ENCODE measurements at places on chromosomes 1 and 21.
A peak's percentile ranks its signal among the peaks of the same experiment; 100 is the strongest.

DNA sequence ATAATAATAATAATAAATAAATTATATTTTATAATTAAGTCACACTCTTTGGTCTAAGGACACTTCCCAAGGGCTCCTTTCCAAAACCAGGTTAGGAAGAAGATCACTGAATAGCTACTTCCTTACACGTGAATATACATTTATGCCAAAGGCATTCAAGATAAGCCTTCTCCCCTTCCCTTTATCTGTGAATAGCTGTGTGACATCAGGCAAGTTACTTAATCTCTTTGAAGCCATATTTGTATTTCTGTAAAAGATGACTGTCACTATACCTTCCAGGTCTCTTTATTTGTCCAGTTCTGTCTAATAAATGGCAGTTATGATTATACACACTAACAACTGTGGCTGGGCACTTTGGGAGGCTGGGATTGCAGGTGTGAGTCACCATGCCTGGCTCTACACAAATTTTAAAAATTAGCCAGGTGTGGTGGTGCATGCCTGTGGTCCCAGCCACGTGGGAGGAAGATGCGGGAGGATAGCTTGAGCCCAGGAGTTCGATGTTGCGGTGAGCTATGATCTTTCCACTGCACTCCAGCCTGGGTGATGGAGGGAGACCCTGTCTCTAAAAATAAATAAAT, 5.5 kb upstream of the RNF11 start:
- no peak for DNase-seq

GRCh38 chr1:143619851-143620250, 351.9 kb downstream of the FAM72C start:
- DNase-seq = no peak

DNA sequence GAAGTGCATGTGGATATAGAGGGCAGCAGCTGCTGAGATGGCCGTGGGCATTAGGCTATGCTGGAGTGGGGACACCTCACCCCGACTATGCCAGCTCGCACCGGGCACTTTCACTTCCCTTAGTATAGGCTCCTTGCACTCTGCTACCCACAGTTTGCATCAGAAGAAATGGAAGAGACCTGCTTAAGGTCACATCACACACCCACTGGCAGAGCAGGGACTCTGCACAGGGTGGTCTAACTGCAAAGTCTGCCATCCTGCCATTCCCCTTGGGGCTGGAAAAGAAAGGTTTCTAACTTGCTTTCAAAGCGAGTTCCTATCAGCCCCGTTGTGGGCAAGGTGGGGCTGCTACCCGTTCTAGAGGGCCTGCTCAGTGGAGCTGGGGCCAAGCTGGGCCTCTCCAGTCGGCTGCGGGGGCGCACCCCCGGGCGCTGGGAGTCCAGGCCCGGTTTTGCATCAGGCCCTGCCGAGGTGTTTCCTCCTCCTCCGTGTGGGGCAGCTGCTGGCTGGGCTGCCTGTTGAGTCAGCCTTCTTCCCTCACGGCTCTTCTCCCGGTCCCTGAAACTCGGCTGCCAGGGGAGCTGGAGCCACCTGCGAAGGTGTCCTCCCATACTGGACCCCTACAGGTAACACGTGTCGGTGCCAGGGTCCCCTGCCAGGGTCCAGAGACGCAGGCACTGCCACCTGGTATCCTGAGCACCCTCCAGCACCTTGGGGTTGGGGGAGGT, at the start of gene SYTL1:
TSS of gene SYTL1 (plus strand) at position 498 of the 728 bp plus-strand sequence. CDS start 3,313 bp downstream, outside the sequence.
- DNase-seq = no peak

DNA sequence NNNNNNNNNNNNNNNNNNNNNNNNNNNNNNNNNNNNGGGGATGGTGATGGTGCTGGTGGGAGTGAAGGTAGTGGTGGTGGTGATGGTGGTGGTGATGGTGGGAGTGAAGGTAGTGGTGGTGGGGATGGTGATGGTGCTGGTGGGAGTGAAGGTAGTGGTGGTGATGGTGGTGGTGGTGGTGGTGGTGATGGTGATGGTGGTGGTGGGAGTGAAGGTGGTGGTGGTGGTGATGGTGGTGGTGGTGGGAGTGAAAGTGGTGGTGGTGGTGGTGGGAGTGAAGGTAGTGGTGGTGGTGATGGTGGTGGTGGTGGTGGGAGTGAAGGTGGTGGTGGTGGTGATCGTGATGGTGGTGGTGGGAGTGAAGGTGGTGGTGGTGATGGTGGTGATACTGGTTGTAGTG, 93.6 kb downstream of the CRYAA start:
- DNase-seq = no peak

DNA sequence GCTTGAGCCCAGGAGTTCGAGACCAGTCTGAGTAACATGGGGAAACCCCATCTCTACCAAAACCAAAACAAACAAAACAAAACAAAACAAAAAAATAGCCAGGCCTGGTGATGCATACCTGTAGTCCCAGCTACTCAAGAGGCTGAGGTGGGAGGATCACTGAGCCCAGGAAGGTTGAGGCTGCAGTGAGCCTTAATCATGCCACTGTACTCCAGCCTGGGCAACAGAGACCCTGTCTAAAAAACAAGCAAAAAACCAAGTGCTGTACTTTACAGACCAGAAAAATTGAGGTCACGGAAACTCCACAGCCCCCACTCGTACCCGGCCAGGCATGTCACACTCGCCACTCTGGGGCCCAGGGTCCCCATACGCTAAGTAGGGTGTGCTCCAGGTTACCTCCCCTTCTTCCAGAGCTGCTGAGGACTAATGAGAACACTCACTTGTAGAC, 22.9 kb downstream of the ATP2B4 start:
- no peak for DNase-seq

GRCh38 chr1:116559304-116559761, 11.5 kb downstream of the CD58 start:
- DNase-seq = no peak

DNA sequence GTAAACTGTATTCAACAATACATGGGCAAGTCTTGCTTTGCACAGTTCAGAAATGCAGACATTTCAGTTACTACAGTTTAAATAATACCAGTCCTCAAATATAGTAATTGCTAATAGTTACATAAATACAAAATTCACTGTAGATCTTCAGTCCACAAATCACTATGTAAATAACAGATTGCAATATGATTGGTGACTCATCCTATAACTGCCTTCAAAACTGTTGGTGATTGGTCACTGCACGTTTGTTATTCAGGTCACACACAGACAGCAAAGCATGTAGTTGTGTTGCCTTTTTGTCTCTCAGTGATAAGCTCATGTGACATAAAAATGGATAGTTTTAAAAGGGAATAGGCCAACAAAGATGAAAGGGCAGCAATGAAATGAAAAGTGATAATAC, 186.5 kb upstream of the CTTNBP2NL start:
- no peak for DNase-seq

DNA sequence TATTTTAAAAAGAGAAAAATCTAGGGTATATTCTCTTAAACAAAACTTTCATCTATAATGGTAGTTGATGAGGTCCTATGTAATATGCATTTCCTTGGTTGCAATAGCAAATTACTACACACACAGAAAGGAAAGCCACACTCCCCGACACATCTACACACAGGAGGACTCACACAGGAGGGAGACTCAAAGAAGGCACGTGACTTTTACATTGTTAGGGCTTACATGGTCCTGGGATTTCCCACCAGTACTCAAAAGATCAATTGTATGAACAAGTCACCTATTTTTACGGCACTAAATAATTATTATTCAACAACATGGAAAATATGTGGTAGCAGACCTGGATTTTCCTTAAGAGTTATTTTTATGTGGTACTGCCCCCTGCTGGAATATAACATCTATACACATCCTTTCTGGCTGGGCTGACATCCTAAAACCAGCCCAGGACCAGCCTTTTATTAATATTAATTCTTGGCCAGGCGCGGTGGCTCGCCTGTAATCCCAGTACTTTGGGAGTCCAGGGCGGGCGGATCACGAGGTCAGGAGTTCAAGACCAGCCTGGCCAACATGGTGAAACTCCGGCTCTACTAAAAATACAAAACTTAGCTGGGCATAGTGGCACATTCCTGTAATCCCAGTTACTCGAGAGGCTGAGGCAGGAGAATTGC, 33.9 kb upstream of the LGALS8 start:
- no peak for DNase-seq

DNA sequence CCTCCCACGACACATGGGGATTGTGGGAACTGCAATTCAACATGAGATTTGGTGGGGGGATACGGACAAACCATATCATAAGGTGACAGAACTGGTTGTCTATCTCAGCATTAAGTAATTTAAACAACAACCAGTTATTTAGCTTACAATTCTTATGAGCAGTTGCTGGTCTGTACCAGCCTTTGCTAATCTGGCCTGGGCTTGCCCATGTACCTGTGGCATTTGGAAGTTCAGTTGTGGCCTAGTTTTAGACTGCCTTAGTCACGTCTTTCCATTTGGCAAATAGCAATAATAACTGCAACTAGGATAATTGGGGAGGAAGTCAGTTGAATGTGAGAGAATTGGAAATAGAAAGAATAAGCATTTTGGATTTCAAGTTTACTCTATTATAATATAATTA, 441.8 kb upstream of the CXADR start:
- no peak for DNase-seq

DNA sequence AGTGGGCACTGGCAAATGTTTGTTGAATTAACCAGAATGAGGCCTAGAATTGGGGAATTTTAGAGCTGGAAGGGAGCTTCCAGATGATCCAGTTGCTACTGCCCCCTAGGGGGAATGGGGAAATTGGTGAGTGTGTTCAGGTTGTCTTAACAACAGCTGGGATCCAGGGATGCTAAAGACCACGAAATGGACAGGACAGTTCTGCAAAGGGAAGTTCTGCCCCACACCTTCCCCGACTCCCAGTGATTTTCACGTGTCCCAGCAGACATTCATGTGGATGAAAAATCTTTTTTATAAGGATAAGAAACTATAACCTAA, 33.9 kb downstream of the TRIM62 start:
- DNase-seq = no peak

DNA sequence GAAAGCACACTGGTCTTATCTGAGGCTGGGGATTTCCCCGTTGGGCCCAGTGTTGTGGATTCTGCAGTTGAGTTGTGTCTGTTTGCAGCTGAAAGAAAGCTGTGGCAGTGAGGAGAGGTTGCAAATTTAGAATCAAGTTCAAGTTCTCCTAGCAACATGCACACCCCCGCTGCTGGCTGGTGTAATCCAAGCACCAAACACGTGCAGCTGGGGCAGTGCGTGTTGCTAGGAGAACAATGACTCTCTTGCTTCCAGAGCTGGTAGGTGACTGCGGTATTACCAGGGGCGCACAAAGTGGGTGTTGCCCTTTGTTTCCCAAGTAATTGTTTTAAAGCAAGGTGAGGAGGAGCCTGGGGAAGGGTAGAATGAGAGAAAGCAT, 91.5 kb downstream of the IER5 start:
- DNase-seq = peak; percentile 29

DNA sequence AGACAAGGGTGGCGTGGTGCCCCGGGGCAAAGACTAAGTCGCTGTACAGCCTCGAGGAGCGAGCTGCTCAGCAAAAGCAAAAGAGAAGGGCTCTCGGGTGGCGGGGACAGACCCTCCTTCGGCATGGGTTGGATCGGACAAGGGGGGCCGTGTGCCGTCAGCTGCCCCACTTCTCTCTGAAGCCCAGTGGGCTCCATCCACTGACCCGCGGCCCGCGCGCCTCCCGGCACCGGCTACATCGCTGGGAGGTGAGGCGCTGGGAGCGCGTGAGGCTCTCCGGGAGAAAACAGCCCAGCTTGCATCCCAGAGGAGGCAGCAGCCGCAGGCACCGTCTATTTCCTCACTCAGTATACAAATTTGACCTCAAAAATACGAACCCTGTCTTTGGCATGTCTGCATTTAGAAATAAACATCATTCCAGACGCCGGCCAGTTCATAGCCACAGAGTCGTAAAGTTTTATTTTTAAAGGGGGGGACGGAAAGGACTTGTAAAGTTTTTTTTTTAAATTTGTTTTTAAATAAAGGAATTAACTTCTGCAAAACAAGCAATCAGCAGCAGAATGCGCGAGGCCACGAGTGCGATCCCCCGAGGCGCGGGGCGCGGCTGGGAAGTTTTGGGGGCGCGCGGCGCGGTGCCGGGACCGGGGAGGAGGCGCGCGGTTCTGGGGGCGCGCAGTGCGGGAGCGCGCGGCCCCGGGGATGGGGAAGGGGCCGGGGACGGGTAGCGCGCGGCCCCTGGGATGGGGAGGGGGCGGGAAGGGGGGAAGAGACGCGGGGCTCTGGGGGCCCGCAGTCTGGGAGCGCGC, 689 bp upstream of the GPR137B start:
- DNase-seq = peak; percentile 37

GRCh38 chr1:31798086-31798432, 17.8 kb downstream of the SPOCD1 start:
- no peak for DNase-seq

DNA sequence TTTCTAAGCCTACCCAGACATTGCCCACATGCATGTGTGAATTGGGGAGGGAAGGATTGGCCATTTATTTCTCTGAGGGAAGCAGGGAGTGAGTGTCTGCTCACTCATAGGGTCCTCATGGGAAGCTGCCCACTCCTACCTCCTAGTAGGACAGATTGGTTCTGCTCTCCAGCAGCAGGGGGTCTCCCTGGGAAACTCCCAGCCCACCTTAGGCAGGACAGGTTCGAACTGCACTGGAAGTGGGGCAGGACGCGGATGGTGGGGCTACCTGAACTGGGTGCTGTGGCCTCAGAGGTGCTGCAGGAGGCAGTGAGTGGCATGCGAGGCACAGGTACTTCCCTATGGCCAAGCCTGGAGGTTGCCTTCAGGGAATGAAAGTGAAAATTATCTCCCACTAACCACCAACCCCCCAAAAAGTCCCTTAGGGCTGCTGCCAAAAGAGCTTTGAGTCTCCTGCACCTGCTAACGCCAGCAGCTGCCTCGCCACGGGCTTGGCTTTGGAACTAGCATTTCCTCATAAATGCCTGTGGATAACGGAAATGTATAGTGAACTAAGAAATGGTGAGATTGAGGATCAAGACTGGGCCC, 157.0 kb upstream of the COA6 start:
- DNase-seq = no peak

DNA sequence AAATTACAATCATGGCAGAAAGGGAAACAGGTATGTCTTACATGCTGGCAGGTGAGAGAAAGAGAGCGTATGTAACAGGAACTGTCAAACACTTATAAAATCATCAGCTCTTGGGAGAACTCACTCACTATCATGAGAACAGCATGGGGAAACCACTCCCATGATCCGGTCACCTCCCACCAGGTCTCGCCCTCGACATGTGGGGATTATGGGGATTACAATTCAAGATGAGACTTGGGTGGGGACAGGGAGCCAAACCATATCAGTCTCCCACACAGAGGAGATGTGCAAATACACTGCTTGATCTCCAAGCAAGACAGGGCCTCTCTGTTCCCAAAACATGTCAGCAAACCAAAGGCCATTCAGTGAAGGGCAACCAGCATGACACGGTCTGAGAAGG, 27.4 kb downstream of the LMX1A start:
- no peak for DNase-seq

Measured in BJ (cell line).